ENCODE measurements at places on chromosomes 1 and 21.

DNA sequence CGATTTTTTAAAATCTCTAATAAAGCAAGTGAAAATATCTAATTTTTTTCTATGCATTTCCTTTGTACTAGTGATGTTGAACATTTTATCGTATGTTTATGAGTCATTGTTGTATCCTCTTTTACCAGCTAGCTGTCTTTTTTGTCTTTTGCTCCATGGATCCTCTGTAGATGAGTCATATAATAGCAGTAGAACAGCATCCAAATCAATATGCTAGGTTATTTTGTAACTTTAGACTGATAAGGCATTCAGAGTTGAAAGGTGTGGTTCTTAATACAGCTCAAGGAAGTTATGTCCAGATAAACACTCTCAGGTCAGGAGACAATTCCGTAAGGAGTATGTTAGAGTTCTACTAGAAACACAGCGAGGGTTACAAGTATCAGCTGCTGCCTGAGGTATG lies 31.9 kb downstream of the MAP10 start:
- DNase-seq = no peak

GRCh38 chr1:231028682-231029081 lies 11.4 kb downstream of the FAM89A start:
- no peak for DNase-seq

DNA sequence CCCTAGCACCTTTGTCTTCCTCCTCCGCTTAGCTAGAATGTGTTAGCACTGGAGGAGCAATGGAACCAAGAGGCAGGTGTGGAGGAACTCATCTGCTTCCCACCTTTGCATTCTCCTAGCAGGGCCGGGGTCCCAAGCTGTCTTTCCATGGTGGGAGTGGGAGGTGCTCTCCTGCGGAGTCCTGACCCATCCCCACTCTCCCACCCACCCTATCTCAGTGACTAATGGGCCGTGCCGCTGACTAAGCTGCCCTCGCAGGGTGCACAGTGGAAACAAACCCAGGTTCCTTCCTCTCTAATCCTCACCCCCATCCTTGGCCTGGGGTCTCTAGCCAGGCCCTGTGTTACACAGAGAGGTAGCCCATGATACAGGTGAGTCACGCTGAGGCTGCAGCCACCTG lies 177.5 kb downstream of the HIVEP3 start:
- DNase-seq = peak; percentile 27

GRCh38 chr1:156475568-156476500 lies 24.7 kb downstream of the MEF2D start:
- DNase-seq = no peak

DNA sequence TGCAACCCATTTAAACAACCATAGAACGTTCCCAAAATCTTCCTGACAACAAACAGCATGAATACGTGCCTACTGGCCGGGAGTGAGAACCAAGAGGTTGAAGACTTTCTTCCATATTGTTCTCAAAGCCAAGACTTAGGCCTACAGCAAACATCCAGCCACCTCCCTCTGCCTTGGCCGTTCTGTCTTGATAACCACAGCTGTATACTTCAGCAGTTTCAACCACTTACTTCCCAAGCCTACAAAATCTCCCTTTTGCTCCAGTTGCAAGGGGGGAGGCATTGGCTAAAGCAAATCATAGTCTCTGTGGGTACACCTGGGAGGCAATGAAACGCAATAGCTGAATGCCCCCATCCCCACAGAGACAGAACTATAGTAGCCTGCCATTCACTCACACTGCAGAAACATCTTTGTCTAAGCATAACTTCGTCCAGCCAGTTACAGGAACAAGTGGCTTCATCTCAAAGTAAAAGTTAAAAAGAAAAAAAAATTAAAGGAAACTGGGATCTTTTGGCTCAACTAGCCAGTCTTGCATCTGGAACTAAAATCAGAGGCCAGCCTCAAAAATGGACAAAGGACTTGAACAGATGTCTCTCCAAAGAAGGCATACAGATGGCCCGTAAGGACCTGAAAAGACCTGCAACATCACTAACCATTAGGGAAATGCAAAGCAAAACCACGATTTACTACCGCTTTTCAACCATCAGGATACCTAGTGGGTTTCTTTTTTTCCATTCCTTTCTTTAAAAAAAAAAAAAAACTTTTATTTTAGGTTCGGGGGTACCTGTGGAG lies 186.0 kb downstream of the PSMG1 start:
- DNase-seq = no peak

GRCh38 chr1:107378866-107379265 lies 238.0 kb downstream of the NTNG1 start:
- DNase-seq = no peak

GRCh38 chr1:78075621-78076020 lies 29.9 kb downstream of the GIPC2 start:
- no peak for DNase-seq

DNA sequence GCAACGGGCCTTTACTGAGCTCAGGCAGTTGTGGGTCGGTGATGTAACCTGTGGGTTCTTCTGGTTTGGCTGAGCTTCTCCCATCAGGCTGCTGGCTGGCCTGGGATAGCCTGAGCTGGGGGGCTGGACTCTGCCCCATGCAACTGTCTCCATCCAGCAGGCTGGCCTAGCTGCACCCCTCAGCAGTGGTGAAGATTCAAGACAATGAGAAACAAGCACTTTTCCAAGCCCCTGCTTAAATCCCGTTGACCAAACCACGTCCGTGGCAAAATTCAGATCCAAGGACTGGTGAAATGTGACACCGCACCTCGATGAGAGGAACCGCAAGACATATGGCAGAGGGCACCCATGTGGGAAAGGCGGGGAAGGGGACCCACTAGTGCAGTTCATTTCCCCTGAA lies 25.6 kb downstream of the PRSS38 start:
- no peak for DNase-seq

DNA sequence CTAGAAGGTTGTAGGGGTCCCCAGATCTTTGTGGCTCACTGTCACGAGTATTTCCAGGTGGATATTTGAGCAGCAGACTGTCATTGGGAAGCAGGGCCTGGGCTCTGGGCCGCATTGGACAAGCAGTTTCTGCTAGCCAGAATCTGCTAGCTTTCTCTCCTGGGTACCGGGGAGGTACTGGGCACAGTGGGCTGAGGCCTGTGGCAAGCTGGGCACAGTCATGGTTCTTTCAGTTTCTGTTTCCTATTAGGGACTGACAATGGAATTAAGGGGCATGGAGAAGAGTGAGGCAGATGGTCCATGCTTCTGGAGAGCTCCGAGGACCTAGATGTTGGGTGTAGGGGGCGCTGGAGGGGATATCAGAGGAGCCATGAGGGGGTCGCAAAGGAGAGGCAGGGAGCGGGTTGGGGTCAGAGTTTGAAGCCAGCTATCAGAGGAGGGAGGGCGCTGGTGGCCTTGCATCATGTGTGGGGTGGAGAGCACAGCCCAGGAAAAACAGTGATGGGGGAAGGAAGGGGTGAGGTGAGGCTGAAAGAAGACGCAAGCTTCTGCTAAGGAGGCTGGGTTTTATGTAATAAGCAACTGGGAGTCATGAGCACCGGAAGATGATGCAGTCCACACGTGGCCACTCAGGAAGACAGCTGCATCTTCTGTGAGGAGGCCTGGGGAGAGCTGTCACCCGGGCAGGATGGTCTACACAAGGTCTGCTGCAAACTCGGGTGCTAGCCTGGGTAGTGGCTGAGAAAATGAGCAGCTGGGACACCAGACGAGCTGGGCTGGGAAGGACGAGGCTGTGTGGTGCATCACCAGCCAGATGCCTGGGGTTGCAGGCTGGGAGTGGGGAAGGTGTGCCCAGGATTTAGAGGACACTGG lies 72.7 kb downstream of the IER5 start:
- no peak for DNase-seq

- DNase-seq = no peak
These were observed 5.6 kb downstream of the NECAP2 start for GRCh38 chr1:16446116-16446515.

DNA sequence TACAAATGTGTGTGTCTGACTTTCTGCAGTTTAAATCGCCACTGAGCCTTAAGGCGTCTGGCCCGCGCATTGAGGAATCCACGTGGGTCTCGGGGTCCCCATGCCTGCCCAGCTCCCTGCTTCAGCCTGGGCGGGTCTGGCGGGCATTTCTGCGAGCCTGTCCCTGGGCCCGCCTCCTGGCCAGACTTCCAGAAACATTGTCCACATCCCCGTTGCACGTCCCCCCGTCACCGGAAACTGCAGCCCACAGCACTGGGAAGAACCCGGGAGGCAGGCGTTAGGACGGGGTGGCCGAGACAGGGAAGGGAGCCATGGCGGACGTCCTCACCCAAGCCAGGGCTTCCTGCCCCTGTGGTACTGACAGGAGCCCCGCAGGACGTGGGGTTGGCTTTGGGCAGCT lies 113.1 kb upstream of the COL6A1 start:
- DNase-seq = no peak

All from activated T-cell treated with anti-CD3 and anti-CD28 coated beads, Interleukin-2, amount 50 U/mL, for 4 hours (primary cell).